Cortex of kidney (tissue), 1 donor: ENCODE measurements at places on chromosomes 16 and 17.

DNA sequence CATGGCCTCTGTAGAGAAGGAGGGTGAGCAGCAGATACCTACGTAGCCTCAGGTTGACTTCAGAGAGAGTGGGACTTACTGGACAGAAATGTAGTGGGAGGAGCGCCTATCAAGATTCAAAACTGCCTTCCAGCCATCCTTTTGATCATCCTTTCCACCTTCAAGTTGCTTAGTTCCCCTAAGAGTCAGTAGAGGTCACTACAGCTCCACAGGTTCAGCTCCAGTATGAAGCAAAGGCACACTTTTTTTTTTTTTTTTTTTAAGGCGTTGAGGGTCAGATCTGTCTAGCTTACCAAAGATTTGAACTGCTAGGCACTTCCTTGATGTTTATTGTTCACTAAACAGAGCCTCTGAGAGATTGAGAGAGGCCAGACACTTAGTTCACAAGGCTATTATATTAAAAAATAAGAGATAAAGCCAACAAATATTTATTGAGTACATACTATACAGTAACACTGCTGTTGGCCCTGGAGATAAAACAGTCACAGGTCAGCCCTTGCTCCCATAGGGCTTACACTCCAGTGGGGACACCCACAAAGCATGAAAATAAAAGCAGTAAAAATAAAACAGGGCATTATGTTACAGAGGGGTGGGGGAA is 3.1 kb downstream of the RNF227 start:
- no peak for DNase-seq

DNA sequence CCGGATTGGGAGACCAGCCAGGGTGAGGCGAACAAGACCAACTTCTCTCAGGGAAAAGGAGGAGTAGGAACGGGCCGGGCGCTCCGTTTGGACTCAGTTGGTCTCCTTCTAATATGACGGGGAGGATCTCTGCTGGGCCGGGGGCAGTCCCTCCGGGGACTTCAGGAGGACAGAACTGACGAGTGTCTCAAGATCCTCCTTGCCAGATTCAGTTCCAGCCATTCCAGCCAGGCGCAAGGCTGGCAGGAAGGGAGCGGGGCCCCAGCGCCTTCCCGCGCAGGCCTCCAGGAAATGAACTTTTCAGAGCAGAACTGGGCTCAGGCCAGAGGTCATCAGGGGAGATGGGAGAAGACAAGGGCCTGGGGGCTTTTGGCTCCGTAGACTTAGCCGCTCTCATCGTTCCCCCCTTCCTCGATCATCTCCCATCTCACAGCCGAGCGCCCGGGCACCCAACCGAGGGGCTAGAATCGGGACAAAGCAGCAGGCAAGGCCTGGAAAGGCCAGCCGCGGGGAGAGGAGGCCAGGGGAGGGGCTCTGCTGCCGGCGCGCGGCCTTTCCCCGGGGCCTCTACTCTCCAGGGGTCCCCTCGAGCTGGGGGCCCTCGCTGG is 1.6 kb downstream of the ZNF423 start:
- DNase-seq: no peak

DNA sequence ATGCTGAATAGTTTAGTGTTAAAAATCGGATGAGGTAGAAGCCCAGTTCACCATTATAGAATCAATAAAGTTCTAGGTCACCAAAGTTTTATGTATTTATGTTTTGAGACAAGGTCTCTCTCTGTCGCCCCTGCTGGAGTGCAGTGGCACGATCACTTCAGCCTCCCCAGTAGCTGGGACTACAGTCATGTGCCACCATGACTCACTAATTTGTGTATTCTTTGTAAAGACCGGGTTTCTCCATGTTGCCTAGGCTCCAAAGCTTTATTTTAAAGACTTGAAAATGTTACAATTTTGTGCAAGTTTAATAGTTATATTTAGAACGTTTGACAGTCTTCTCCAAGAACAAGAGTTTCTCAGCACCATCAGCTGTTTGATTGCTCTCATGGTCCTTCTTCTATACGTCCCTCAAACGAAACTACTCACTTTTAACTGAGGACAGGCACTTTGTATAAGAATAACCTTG is 32.1 kb downstream of the NDE1 start:
- no peak for DNase-seq

DNA sequence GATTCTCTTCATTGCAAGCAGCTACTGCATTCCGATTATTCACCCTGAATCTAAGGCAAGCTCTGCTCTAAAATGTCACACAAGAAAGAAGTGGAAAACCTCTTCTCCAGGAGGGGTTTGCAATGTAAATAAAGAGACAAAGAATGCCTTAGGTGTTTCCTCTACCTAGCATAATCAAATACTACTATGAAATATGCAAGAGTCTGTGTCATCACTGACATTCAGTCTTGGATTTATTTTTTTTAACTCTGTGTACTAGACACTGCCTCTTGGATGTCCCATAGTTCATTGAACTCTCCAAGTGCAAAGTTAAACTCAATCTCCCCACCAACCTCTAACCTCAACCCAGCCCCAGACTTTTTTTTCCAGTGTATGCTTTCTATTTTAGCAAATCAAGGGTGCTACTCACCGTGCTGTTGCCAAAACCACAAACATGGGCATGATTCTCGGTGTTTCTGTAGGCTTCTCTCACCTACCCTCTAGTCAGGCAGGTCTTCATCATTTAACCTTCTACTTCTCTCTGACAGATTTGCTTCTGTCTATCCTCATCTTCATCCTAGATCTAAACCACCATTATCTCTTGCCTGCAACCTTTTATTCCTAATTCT is 329.1 kb downstream of the CDH13 start:
- no peak for DNase-seq

- DNase-seq: no peak
These were observed 440 bp downstream of the NPRL3 start for GRCh38 chr16:138049-138417.

GRCh38 chr16:14307527-14308367 is 236.6 kb downstream of the MRTFB start:
- DNase-seq: no peak

GRCh38 chr17:79057737-79058385 is 16.8 kb upstream of the ENGASE start:
- DNase-seq: no peak

DNA sequence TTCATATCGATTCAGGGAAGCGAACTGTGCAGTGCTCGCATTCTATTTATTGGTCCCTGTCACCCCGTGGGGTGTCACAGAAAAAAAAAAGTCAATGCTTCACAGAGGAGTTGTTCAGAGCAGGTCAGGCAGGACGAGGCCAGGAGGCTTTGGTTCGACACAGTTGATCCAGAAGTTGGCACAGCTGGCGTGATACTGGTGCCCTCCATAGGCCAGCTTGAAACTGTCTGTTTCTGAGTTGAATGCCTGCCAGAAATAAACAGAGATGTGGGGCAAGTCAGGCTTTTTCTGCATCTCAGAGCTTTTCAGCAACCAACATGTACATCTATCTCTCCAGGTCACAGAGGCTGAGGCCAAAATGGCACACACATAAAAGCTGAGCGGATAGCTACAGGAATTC is 29.1 kb downstream of the DUSP14 start:
- DNase-seq: no peak

DNA sequence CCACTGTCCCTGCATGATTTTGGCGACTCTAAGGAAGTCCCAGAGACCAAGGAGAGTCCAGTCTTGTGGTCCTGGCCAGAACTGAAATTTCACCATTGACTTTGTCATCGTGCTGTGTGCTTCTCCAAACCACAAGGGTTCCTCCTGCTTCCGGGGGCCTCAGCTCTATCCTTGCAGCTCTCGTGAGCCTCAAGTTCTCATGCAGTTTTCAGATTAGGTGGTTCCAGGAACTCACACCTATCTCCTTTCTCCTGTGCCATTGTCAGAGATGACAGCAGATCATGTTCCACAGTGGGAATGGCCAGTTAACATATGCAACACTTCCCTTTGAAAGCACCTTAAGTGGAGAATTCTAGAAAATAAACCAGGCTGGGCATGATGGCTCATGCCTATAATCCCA is 97.9 kb upstream of the CRHR1 start:
- no peak for DNase-seq

DNA sequence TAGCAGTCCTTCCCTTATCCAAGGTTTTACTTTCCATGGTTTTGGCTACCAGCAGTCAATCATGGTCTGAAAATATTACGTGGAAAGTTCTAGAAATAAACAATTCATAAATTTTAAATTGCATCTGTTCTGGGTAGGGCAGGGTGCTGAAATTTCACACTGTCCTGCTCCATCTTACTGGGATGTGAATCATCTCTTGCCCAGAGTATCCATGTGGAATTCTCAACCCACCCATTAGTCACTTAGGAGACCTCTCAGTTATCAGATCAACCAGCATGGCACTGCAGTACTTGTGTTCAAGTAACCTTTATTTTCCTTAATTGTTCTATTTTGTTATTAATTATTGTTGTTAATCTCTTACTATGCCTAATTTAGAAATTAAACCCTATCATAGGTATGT is 202.8 kb upstream of the CPHXL start:
- no peak for DNase-seq

GRCh38 chr17:17506181-17506741 is 10.1 kb upstream of the RASD1 start:
- DNase-seq: no peak

GRCh38 chr17:58889928-58890327 is 134.3 kb downstream of the PPM1E start:
- no peak for DNase-seq

GRCh38 chr16:28172336-28172735 is 39.4 kb downstream of the XPO6 start:
- no peak for DNase-seq

DNA sequence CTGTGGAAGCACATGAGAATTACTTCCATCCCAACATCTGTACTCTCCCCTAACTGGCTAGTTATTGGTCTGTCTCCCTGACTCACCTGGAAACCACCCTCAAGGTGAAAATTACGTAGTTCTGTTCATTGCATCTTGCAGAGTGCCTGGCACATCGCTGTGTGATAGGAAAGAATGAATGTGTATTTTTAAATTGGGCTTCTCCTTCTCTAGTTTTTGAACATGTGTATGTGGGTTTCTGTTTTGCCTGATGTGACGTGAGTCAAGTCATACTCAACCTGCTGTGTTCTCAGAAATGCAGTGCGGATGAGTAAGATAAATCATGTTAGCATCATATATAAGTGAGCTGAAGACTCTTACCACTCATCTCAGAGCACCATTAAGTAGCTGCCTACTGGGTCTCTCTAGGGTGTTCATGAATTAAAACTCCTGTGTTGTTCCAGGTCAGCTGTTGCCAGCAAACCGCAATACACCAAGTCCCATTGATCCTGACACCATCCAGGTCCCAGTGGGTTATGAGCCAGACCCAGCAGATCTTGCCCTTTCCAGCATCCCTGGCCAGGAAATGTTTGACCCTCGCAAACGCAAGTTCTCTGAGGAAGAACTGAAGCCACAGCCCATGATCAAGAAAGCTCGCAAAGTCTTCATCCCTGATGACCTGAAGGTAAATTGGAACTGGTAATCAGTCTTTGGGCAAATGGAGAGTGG is 50.2 kb downstream of the HLF start:
- no peak for DNase-seq

DNA sequence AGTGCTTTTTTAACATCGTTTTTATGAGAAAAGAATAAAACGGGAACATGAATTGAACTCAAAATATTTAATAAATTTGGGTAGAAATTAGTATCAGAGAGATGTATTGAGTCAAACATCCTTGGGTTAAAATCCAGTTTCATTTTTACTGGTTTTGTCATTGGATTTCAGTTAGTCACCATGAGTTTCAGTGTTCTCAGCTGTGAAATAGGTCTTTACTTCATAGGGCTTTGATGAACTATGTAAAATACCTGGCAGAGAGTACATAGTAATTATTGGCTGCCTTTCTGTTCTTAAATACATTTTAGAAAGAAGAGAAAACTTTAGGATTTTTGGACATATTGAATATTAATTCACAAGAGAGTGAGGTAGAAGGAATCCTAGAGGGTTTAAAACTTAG is 105.8 kb downstream of the TANC2 start:
- DNase-seq: no peak

- DNase-seq: no peak
These were observed 18.7 kb upstream of the AQP8 start for GRCh38 chr16:25198021-25198420.

GRCh38 chr16:89613954-89614459 is 565 bp downstream of the DPEP1 start:
- no peak for DNase-seq

DNA sequence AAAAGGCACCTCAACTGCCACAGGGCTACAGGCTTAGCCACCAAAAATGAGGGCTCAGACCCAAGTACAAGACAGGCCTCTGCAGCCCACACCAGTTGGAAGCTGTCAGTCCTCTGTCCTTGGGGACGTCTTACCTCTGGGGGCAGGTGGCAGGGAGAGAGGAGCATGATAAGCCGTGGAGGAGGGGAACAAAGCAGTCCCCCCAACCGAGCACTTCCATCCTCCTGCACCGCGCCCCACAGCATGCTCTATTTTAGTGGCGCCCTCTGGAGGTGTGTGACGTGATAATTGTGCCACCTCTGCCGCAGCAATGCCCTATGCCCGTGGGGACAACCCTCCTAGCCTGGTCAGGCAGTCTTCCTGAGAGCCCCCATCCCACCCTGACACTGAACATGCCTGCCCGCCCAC is 13.6 kb downstream of the G6PC3 start:
- DNase-seq: no peak

DNA sequence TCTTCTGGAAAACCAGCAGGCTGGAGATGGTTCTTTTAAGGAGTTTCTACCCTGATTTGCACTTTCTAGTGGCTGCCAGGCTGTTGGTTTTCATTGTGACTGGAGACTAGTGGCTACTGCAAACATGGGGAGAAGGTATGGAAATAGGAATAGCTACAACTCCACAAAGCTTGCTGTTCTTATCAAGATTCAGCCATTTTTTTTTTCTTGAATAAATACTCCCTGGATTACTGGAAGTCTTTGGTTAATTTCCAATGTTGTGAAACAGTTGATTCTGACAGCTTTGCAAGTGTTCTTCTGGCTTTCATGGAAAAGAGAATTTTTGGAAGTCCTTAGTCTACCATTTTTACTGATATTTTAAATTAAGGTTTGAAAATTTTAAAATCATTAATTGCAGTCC is 277.7 kb downstream of the HS3ST3A1 start:
- DNase-seq: no peak

GRCh38 chr17:45768000-45768399 is 16.1 kb upstream of the CRHR1 start:
- DNase-seq: no peak

GRCh38 chr17:5832886-5833285 is 237.3 kb upstream of the WSCD1 start:
- no peak for DNase-seq

GRCh38 chr16:89892055-89892630 is 18.8 kb downstream of the TCF25 start:
- no peak for DNase-seq

- no peak for DNase-seq
These were observed 37.8 kb downstream of the CDR2 start for GRCh38 chr16:22336581-22336980.

GRCh38 chr16:4624827-4625559 is 367 bp downstream of the MGRN1 start:
- DNase-seq: no peak

- no peak for DNase-seq
These were observed 135.7 kb upstream of the FOXF1 start for GRCh38 chr16:86374603-86375130.
